Esophagus squamous epithelium (tissue), 5 donors: ENCODE measurements at places on chromosomes 4 and X.

GRCh38 chr4:173025131-173025530 is 143.5 kb upstream of the GALNT7 start:
- no peak for DNase-seq

GRCh38 chr4:155474758-155475157 is 98.0 kb upstream of the MAP9 start:
- no peak for DNase-seq

DNA sequence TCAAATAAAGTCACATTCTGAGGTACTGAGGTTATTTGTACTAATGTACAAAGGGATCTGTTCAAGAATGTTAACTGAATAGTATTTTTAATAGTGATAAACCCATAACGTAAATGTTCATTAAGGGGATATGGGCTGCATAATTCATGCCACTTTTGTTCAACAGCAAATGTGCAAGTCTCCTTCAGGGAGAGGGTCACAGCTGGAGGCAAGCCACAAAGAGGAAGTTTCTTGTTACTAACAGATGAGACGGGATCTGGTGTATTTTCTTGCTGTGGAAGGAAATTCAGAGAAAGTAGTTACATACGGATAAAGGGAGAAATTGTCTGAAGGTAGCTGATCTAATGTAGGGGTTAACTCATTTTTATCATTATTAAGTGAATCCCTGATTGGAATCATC is 10.0 kb downstream of the ZFP42 start:
- DNase-seq: no peak

GRCh38 chrX:68383540-68383939 is 49.8 kb downstream of the OPHN1 start:
- DNase-seq: no peak

DNA sequence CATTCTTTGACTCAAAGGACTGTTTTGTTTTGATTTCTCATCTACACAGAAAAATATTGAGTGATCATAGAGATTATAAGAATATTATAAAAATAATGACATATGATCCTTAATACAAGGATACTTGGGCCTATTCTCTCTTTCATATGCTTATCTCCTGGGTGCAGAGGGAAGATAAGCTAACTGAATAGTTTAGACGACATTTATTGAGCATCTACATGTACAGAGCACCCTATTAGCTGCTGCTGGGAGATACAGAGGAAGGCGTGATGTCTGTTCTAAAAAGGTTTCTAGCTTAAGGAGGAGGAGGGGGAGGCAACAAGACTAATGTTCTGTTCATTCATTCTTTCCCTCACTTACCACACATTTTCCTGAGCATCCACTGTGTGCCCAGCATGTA is 106.8 kb downstream of the HDAC8 start:
- DNase-seq: no peak

DNA sequence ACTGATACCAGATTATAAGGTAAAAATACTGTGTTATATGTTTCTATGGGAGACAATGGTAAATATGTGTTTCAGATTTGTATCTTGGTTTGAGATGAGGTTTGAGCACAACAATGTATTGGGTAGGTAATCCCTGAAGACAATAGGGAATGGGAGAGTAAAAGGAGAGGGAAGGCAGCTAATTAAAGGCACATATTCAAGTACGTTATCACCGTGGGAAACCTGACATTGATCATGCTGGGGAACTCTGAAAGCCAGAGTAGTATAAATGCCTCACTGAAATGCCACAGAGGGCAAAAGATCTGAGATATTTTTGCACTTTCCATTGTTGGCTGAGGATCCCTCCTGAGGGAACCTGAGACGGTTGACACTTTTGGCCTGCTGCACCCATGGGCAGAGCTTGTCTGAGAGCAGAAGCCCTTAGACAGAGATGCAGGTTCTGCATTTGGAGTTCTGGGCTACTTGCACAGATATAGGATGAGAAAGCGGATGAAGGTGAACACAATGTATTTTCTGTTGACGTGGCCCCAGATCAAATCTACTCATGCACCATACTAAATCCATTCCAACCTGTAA is 506.7 kb downstream of the PCDH18 start:
- DNase-seq: no peak

DNA sequence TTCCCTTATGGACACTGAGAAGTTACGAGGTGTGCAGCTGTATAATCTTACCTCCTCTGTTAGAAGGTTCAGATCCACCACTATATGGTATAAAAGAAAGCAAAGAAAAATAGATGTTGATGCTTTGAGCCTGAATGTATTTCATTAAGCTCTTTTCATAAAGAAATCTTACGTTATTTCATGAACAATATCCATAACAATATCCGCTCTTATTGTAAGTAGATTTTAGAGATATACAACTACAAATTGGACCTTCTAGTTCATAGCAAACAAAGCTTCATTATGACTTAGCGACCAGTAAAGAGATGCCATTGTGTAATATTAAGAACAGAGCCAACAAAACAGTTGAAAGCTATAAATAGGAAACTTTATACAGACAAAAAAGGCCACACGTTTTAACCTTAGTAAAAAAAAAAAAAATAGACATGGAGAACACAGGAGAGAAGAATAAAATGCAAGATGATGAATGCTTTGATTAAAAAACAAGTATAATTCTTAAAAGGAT is 203.6 kb downstream of the PDGFC start:
- no peak for DNase-seq

DNA sequence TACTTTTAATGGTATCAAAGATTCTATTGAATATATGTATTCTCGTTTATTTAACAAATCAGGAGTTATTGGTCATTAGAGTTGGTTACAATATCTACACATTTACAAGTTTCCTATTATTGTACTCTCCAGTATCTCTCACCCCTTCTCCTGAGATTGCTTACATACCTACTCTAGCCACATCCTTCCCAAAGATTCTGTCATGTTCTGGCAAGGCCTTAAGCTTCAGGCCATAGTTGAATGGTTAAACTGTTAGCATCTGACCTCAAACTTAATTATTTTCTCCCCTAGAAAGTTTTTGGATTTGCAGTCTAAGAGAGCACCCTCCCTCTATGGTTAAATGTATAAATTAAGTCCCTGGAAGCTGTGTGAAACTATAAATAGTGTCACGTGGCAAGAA is 784.2 kb downstream of the GLUD2 start:
- DNase-seq: no peak

GRCh38 chrX:139692506-139692849 is 15.5 kb downstream of the MCF2 start:
- DNase-seq: no peak

DNA sequence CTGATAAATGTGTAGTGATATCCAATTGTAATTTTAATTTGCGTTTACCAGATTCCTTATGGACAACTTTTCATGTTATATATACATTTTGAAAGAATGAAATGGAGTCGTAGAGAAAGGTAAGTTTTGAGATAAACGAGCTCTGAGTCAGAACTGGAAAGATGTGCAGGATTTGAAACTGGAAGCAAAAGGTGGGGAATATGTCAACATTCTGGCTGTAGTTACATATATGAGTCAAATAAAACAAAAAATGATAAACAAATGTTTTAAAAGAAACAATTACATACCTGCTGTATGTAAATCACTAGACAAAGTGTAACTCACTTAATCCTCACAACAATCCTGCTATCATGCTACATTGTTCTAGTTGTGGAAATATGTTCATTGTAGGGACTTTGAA is 84.0 kb downstream of the LPAR4 start:
- no peak for DNase-seq

DNA sequence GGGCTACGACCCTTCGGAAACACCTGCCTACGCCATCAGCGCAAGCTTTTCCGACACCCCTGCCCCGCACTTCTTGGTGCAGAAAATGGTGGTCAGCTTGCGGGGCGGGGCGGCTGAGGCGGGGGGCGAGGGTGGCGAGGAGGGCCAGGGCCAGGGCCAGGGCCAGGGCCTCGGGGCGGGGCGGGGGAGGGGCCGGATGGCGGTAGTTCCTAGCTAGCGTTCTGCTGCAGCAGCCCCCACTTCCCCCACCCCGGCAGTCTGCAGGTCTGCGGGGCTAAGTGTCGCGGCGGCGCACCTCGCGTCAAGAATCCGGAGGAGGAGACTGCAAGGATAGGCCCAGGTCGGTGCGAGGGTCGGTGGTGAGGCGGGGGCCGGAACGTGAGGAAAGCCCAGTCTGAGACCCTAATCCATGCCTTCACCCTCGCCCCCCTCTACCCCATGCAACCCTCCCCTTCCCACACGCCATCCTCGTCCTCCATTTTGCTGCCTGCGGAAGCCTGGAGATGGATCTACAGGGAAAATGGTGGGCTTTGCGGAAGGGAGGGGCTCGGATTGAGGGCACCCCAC is 600 bp downstream of the BEX4 start:
- DNase-seq: no peak

GRCh38 chrX:152950786-152951185 is 43.1 kb downstream of the PNMA5 start:
- DNase-seq: no peak

- DNase-seq: no peak
These were observed 117.6 kb upstream of the GPR101 start for GRCh38 chrX:137151403-137151802.

GRCh38 chr4:151691639-151692442 is 69.0 kb downstream of the GATB start:
- DNase-seq: no peak

GRCh38 chr4:57132743-57133137 is 22.6 kb upstream of the IGFBP7 start:
- DNase-seq: no peak

DNA sequence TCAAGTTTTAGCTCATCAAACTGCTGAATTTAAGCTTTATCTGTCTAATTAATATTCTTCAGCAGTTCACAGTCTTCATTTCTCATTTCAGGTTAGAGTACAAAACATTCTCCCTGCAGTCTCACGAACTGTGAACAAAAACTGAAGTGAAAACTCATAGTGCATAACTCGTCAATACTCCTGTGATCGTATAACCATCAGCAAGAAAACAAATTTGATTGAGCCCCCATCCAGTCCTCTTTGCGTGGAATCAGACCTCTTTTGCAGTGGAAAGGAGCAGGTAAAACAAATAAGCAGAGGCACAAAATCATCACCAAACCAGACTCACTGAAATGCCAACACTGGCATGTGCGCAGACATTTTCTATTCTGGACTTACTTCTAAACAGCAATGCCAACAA is 12.7 kb downstream of the ADAM29 start:
- DNase-seq: no peak

DNA sequence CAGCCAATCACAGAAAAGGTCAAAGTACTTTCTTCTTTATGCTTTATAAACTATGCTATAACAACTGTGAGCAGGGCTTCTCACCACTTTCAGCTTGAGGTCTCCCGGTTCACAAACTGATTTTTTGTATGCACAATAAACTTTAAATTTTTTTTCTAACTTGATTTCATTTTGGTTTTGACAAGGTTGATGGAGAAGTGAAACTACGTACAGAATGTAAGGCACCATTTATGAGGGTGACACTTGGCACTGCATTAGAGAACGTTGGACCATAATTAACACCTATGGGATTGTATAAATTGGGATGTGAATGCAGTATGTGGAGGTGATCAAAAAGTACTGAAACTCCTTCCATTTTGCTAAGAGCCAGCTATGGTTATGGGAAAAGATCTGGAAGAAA is 857.9 kb upstream of the HTR2C start:
- no peak for DNase-seq

GRCh38 chr4:181477591-181477990 is 765.6 kb upstream of the TENM3 start:
- DNase-seq: no peak

- no peak for DNase-seq
These were observed 67.9 kb upstream of the SOX3 start for GRCh38 chrX:140572724-140573123.

- DNase-seq: no peak
These were observed 146.7 kb downstream of the PCDH7 start for GRCh38 chr4:30866907-30867306.

- DNase-seq: no peak
These were observed 25.1 kb upstream of the ANKRD50 start for GRCh38 chr4:124737619-124738018.

- no peak for DNase-seq
These were observed 457.4 kb downstream of the IL1RAPL1 start for GRCh38 chrX:29044423-29045184.

- no peak for DNase-seq
These were observed 23.1 kb downstream of the DACH2 start for GRCh38 chrX:86171366-86171765.

GRCh38 chr4:8938623-8939022 is 67.0 kb upstream of the HMX1 start:
- no peak for DNase-seq

- DNase-seq: no peak
These were observed 213.4 kb upstream of the LNX1 start for GRCh38 chr4:53804719-53805118.

- DNase-seq: no peak
These were observed 41.3 kb downstream of the WDR1 start for GRCh38 chr4:10075158-10075863.

GRCh38 chrX:41970419-41970818 is 47.1 kb upstream of the CASK start:
- no peak for DNase-seq

DNA sequence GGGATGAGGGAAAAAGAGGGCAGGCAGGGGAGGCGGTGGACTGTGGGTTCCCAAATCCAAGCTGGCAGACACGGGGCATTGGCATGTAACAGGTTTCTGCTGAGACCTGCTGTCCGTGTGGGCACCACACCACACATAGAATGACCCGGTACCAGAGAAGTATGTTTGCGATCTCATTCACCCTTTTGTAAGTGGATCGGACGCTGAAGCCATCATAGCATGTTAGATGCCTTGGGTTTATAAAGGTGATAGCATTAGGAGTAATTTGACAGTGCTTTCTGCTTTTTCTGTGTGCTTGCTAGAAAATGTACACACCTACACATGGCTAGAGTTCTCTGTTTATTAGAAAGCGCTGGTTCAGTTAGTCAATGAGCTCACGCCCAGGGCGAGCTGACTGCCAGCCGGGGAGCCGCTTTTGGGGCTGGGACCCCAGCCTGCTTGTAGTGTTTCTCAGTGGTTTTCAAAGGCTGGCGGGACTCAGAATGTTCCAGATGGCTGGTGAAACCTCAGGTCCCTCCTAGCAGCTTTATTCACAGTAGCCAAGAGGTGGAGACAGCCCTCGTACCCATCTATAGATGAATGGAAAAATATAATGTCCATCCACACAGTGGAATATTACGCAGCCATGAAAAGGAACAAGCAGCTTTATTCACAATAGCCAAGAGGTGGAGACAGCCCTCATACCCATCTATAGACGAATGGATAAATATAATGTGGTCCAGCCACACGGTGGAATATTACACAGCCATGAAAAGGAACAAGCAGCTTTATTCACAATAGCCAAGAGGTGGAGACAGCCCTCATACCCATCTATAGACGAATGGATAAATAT is 579 bp downstream of the IL3RA start:
- no peak for DNase-seq

DNA sequence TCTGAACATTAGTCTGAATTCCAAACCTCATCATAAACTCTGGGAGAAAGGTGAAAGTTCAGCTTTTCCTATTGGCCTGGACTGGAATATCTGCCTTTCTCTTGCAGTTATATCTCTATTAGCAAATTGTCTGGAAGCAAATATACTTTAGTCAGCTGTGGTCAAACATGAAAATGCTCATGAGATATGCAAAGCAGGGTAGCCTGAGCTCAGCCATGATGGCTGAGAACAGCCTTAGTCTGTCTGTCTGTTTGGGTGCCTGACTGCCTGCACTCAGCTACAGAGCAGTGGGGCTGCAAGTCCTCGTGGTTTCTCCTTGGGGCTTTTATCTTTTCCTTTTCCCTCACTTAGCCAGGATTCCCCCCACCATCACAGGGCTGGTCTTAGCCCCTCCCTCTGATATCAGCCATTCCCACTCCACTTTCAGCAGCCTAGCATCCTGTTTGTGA is 19.5 kb upstream of the PGRMC2 start:
- DNase-seq: no peak
